ENCODE measurements at places on chromosomes 12 and 14.

- no peak for DNase-seq
Observed at GRCh38 chr12:26987634-26988424, 26.4 kb downstream of the TM7SF3 start.

- DNase-seq, result no peak
Observed at GRCh38 chr14:102138961-102139285, 774 bp upstream of the WDR20 start.

- DNase-seq, result no peak
Observed at GRCh38 chr12:64995816-64996215, 125.3 kb downstream of the WIF1 start.

DNA sequence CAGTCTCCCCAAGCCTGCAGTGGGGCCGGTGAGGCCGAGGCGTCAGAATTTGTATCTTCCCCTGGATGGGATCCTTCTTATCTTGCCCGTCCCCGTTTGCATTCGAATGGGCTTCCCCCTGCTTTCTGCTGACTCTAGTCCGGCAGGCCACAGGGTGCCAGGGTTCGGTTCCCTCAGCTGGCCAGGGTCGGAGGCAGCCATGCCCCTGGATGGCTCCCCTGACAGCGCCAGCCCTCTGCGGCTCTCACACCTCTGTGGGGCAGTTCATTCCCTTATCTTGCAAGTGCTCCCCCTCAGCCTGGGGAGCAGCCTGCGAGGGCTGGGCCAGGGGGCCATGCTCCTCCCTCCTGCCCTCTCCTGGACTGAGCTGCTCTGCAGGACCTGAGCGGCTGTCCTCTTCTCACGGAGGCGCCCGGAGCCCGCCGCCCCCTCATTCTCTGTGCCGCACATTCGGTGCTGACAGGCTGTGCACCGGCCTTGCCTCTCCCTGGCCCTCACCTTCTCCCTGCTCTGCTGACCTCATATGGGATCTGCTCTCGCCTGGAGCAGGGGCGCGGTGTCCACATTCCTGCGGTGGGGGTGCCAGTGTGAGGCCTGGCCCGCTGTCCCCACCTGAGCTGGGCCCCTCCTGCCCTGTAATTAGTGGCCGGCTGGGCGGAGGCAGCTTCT, 32.8 kb downstream of the KIF26A start:
- DNase-seq, result no peak

DNA sequence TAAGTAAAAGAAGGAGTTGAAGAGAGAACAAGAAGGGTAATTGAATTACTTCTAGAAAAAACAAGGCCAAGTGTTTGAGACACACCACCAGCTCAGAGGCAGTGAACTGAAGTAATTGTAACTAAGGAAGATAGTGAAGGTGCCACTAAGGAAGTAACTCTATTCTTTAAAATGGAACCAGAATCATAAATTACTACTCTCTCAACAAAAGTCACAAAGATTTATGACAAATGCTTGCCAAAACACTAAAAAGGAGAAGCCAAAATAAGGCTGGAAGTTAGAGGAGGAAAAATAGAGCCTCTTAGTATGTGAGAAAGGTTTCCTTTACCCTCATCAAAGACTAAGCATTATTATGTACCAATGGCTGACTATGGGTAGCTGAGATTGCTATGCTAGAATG, 208.5 kb downstream of the MDGA2 start:
- DNase-seq, result no peak

- no peak for DNase-seq
Observed at GRCh38 chr12:109202770-109203169, 86.4 kb downstream of the ACACB start.

DNA sequence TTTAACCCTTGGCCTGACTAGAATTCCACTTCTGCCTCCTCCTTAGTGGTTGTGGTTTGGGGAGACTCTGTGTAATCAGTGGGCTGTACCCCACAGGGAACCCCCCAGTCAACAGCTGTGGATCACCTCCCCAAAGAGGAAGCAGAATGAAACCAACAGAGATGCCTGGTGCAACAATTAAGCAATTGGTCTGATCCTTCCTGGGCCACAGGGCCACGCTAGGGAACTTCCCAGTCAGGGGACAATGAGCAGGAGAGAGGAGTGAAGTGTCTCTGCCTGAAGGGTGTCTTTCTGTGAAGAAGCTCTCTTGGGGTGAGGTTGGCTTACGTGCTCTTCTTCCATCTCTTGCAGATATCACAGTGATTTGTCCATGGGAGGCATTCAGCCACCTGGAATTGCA, 8.2 kb downstream of the PDE6H start:
- DNase-seq, result no peak

DNA sequence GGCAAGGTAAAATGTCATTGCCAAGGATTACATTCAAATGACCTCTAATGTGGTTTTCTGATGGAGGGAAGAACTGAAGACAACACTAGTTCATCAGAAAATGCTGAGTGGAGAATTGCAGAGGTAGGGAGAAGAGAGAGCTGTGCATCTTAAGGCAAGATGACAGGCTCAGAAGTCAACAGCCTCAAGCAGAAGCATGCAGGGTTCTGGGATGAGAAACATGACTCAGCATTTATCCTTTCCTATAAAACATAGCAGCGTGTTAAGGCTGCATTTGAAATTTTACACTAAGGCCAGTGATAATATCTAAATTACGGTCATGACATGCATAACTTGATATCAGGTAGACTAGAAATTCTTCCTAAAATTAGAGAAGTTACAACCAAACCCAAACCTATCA, 53.7 kb upstream of the DYRK2 start:
- DNase-seq, result no peak

GRCh38 chr14:89690139-89690538, 264.4 kb downstream of the EFCAB11 start:
- DNase-seq, result no peak

- DNase-seq, result no peak
Observed at GRCh38 chr12:60078026-60078425, 482.2 kb downstream of the SLC16A7 start.

- no peak for DNase-seq
Observed at GRCh38 chr12:14314801-14315200, 50.7 kb upstream of the ATF7IP start.

GRCh38 chr14:99718031-99718810, 34.1 kb downstream of the CYP46A1 start:
- DNase-seq, result no peak

DNA sequence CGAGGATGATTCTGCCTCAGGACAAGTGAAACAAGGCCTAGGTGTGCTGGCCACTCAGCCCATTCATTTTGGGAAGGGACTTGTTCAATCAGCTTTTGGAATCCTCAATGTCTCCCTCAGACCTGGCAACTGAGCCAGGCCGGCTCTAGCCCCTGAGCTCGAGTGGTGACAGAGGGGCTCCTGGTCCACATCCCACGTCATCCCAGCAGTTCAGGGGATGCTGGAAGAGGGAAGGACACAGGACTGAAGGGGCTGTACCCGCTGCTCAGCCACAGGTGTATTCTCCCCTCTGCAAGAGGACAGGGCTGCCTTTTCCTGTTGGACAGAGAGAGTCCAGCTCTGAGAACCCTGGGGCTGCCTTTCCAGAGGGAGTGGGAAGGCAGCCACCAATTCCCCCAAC, 244.6 kb upstream of the SFSWAP start:
- no peak for DNase-seq

- DNase-seq, result no peak
Observed at GRCh38 chr12:24544368-24544767, 404.5 kb downstream of the BCAT1 start.

DNA sequence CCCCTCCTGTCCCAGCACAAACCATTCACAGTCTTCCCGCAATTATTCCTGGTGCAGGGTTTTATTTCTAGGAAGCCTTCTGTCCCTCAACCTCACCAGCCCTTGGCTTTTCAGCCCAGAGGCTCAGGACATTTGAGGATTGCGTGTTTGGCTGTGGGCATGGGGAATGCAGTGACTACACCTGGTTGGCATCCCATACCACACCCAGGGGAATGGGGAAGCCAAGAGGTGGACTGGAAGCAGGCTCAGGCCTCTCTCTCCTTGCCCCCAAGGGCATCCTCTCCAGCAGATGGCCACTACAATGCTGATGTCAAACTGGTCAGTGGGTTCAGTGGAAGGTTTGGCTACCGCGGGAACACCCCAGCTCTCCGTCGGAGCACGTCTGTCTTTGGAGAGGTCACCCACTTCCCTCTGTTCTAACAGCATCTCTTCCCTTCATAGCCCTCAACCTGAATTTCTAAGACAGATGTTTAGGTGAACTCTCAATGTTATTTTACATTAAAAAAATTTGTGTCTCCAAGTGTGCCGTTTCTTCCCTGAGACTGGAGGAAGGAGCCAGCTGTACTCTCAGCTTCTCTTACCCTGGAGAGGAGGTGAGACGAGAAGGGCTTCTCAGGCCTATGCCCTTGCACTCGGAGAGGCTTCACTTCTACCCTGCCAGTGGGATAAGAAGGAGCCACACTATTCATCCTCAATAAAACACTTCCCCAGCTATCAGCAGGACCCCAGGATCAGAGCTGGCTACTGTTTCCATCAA, 35.5 kb downstream of the DCAF4 start:
- DNase-seq, result no peak

DNA sequence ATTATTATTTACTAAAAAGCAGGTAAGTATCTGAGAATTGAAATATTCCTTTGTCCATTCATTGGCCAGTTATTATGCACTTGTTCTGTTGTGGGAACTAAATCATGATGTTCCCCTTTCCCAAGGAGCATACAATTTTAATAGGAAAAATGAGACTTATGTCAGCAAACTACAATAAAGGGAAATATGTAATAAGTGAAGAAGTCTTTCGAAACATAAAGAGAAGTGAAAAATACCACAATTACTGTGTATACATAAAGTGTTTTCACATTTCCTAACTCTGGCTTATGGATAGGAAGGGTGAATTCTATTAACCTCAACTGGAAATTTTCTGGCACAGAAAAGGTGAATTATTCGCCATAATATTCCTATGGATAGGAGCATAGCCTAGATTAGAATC, 78.4 kb upstream of the DNM1L start:
- no peak for DNase-seq

DNA sequence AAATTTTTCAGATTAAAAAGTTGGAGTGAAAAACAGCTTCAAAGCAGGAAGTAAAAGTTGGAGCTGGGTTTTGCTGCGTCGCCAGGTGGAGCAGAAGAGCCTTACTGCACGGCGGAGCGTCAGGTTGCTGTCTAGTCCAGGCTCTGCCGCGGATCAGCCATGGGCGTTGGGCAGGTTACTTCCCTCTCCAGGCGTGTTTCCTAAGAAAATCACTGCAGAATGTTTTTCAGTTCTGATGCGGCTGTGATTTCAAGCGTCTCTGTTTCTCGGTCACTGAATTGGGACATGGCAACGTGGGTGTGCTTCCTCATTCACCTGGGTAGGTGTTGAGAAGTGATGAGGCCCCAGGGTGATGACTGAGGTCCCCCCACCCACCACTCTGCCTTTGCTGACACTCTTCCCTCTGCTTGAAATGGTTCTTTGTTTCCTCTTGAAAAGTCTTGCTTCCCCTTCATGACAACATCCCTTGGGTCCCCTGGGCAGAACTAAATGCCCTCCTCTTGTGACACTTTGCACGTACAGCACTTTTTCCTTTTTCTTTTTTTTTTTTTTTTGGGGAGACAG, 7.6 kb downstream of the EVL start:
- DNase-seq, result no peak

- DNase-seq, result no peak
Observed at GRCh38 chr12:68234140-68234539, 8.5 kb upstream of the IL26 start.

- no peak for DNase-seq
Observed at GRCh38 chr14:53953002-53953827, 3.4 kb downstream of the BMP4 start.

GRCh38 chr14:101224356-101225156, 321.0 kb upstream of the RTL1 start:
- no peak for DNase-seq

DNA sequence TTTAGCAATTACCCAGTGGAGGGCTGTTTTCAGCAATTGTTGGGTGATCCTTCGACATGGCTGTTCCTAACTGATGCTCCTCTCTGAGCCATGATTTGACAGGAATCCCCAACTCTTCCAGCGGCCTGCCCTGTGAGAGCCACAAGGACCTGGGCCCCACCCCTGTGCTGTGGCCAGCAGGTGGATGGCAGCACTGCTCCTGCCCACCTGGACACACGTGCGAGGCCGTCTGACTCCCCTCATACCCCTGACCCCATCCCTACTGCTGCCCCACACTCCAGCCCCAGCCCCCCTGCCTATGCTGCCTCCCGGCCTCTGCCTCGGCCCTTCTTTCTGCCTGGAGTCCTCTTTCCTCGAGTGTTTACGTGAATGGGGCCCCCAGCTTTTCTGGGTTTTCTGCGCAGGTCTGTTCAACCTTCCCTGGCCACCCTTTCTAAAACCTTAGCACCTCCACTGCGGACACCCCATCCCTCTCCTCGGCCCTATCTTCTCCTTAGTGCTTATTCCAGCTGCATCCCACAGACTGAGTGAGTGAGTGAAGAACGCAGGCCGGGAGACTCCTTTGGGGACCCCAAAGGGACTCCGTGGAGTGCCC, 111.4 kb downstream of the DICER1 start:
- DNase-seq, result no peak

- no peak for DNase-seq
Observed at GRCh38 chr14:72380456-72380855, 448.2 kb downstream of the RGS6 start.

DNA sequence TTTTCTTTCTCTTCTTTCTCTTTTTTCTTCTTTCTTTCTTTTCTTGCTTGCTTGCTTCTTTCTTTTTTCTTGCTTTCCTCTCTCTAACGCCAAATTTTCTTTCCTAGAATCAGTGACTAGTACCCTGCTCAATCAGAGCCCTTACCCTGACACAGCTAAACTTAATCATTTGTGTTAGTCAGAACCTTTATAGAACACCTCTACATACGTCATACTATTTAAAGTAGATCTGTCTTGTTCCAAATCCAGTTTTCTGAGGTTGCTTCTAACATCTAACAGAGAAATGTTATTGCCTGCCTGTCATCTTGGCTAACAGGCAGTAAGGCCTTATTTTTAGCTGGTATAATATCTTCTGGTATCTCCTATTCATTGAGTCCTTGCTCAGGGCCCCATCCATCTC, 65.5 kb upstream of the MYF6 start:
- no peak for DNase-seq

GRCh38 chr14:66645716-66646115, 137.8 kb downstream of the GPHN start:
- no peak for DNase-seq

GRCh38 chr12:5794156-5794555, 150.9 kb downstream of the ANO2 start:
- DNase-seq, result no peak

GRCh38 chr12:32151086-32151485, 44.4 kb downstream of the BICD1 start:
- no peak for DNase-seq

DNA sequence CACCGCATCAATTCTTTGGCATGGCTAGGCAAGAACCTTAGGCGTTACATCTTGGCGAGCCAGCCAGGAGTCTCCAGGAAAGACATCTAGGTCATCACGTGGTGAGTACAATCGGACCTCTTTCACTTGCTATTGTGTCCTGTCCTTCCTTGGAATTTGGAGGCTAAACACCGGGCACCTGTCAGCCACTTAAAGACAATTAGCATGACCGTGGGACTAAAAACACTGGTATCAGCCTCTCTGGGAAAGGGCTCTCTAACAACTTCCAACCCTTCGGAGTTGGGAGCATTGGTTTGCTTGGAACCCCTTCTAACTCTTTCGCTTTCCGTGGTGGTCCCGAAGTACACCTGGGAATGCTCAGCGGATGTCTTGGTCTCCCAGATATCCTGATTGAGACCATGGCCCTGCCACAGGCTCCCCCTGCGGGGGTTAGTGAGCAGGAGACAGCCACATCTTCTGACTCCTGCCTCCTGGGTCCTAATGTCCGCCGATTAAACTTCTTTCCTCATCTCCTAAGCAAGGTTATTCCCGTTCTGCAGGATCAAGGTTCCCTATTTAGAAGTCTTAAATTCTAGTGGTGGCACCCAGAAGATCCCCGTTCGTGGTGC, 971.7 kb downstream of the FSCB start:
- no peak for DNase-seq

GRCh38 chr12:12563290-12563928, 746 bp upstream of the DUSP16 start:
- no peak for DNase-seq
